ENCODE measurements at places on chromosomes 13 and 19.

DNA sequence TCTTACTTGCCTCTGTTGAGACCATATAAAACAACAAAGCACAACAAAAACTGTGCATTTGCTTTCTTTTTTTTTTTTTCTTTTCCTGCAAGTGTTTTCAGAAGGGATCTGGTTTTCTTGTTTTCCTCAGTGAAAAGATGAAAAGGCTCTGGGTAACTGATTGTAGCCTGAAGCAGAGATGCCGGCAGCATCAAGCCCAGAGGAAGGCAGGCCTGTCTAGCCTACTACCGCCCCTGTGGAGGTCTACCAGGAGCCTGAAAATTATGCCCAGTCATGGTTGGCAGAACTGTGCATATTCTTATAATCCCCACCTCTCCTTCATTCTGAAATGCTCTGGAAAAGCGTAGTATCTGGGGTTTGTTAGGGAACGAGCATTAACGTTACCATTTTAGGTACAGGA lies 32.6 kb upstream of the MEDAG start:
- DNase-seq, result no peak

DNA sequence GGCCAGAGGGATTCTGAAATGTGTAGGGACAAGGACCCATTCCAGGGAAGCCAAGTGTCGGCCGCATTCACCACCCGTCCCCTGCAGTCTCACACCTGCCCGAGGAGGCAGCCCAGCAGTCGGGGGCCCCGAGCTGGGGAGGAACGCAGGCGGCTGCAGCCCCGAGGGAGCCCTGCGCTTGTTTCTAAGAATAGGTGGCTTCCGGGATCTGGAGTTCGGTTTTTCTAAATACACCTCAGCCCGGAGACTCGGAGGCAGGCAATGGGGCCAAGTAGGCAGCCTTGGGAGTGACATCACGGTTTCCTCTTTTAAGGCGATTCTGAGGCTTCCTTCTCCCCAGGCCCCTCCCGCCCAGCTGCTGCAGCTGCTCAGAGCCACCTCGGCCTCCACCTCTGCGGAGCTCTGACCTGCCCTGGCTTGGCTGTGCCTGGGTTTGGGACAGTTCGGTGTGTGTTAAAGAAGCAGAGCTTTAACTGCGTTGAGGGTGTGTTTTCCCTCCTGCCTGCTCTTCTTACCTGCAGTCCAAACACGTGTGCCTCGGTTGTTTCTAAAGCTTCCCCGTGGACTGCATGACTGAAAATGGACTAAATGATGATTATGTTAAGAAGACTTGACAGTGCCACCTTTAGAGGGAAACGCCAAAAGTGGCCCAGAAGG lies 80.5 kb downstream of the COL4A2 start:
- peak; percentile 13 for DNase-seq

GRCh38 chr19:49684251-49684982 lies 5.0 kb upstream of the ADM5 start:
- no peak for DNase-seq

- DNase-seq, result no peak
Measured at GRCh38 chr13:76825430-76825829, 60.8 kb downstream of the KCTD12 start.

DNA sequence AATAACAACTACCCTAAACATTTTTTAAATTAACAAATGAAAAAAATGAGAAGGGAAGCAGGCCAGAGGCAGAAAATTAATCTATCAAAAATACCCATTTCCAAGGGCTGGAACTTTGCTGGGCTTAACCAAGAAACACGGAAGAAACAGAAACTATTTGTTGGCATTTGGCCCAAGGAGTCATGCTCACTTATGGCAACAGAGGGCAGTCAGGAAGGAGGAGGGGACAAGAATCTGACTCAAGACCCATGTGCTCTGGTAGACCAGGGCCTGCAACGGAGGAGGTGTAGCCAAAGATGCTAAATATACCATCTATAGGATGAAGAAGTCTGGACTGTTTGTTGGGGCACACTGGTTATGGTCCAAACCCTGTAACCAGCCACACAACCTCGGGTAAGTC lies 496.7 kb downstream of the COG6 start:
- DNase-seq, result no peak

- DNase-seq, result no peak
Measured at GRCh38 chr13:83880275-83881139, 1.8 kb downstream of the SLITRK1 start.

DNA sequence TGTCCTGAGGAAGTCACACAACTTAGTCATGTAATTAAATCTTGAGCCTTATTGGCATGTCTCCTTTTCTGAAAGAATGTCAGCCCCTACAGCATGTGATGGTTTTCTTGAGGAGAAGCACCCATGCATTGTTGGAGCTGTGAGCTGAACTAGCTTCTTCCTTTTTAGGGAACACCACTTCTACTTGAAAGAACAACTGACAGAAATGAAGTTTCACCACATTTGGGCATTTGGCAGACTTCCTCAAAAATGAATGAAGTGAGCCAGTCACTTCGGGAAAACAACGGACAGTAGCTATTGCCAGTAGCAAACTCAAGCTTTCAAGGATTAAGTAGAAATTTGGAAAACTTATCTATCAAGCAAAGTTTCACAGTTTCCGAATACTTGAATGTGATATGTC lies 1351.3 kb downstream of the EFNB2 start:
- no peak for DNase-seq

DNA sequence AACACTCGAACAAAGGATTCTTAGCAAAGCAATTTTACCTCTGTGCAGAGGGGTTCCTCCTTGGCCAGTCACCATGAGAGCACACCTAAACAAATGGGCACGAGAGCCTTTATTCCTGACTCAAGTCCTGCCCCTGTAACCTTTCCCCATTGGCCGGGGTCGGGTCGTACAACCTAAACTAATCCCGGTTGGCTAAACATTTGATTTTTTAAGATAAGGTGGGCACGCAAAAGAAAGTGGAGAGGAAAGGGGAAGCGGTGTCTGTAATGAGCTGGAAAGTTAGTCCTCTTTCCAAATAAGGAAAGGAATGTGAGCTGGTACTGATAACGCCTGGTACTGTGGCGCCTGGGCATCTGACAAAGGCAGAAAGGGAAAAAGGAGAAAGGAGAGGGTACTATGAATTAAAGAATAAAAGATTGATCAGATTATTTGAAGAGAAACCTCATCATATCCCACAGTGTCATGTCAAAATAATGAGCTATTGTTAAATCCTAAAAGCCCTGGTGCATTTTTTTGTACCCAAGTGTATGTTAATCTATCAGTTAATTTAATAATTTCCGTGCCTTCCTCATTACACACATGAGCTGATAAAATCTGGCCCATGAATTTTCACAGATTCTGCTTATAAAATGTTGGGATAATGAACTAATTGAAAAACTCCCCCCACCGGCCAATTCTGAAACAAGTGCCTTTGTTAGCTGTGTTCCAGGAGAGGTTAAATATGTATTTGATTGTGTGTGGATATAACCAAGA lies 335.7 kb downstream of the RFC3 start:
- no peak for DNase-seq

- peak; percentile 34 for DNase-seq
Measured at GRCh38 chr13:19888799-19889198, 25.4 kb upstream of the ZMYM5 start.

DNA sequence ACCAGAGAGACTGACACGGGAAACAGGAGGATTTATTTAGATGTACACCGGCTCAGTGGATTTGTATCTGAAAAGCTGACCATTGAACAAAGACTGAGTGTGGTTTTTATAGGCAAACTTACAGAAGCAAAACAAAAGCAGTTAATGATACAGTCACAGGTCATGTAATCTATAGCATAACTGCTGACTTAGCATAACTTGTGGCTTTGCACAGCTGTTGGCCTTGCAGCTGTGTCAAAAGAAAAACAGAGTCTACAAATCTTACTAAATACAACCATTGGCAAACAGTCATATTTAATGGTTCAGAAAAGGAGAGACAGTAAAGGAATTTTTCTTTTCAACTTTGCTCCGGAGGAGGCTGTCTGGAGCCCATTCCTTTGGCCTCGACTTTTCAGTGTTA lies 2.3 kb upstream of the ILF3 start:
- DNase-seq, result no peak

GRCh38 chr13:31424130-31424729 lies 224.5 kb downstream of the B3GLCT start:
- DNase-seq, result peak; percentile 47

GRCh38 chr19:32357720-32358119 lies 12.3 kb downstream of the ZNF507 start:
- DNase-seq, result no peak

DNA sequence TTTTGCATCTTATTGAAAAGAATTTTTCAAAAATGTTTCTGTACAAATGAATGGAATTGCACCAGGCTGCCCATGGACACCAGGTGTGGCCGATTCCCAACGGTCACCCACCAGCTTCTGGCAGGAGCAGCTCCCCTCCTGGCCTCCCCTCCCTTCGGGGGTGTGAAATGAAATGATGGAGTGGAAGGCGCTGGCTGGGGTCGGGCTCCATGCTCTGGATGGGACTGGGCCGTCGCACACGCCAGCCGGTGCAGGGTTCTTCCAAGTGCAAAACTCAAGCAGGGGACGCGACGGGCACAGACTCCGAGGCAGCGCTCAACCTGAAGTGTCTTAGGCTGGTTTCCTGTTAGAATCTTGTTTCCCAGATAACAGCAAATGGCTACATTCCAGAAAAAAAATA lies 21.9 kb downstream of the C19orf44 start:
- DNase-seq, result no peak

DNA sequence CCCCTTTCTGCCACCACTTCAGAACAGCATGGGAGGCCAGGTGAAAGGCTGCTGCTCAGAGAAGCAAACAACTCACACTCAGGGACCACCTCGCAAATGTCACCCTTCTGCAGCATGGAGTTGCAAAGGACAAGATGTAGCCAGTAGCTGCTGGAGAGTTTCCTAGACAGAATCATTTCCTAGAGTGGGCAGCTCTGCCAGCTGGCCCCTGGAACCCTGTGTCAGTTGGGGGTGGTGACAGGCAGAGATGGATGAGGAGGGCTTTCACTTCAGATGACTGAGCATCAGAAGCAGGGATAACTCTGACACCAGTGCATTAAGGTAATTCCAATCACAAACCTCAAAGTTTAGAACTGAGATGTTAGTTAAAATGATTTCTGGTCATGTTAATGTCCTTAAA lies 34.4 kb upstream of the EPHX3 start:
- no peak for DNase-seq

DNA sequence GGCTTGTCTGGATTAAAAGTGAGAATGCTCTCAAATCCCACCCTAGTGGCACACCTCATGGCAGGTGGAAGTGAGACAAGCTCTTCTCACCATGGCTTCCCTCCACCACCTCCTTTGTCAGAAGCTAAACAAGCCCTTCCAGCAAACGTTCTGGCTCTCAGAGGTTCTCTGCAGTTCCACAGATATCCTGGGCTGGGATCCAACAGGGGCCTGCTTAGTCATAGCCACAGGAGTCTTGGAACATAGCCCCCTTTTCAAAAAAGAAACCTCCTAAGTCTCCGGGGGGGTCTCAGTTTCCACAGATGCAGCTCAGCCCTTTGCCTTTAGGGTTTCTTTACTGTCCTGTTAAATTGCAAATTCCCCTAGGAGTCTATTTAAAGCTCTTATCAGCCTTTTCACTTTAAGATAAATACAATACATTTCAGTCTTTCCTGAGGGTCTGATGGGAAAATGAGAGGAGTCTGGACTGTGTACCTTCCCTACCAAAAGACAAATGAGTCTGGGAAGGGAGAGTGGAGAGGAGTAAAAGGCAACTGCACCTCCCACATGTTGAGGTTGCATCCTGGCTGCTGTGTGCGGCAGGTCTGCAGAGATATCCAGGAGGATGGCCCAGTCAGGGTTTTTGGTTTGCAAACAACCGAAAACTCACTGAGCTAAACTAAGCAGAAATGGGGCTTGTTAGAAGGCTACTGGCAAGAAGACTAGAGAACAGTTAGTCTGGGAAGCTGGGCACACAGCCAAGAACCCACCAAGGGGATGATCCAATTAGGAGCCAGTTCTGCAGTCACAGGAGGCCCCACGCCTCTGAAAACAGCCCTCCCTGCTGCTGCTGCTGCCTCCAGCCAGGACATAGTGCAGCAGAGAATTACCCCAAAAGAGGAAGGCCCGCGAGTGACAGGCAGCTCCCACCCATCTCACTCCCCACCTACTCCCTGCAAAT lies 41.4 kb upstream of the SERP2 start:
- DNase-seq, result no peak

DNA sequence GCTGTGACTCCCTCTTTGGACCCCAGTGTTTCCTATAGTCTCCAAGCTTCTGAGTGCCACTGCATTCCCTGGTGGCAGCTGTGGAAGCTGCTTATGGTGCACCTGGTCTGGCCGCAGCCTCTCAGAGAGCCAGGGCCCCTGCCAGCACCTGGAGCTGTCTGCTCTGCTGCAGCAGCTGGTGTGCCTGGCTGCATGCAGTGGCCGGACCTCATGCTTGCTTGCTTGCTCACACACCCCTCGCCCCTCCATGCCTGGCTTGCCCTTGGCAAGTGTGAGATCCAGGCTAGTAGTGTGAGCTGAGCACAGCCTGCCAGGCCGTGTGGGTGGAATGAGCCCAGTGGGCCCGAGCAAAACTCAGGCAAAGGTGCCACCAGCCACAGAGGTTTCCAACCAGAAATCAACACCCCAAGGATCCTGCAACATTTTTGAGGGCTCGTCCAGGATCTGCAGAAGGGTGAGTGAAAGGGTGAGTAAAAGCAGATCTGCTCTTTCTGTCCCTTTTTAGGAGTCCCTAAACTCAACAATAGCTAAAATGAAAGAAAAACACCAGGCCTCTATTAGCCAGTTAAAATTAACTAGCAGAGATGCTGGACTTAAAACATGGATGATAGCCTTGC lies 7.6 kb upstream of the MLLT1 start:
- no peak for DNase-seq

- no peak for DNase-seq
Measured at GRCh38 chr19:13149628-13150186, 468 bp downstream of the STX10 start.

DNA sequence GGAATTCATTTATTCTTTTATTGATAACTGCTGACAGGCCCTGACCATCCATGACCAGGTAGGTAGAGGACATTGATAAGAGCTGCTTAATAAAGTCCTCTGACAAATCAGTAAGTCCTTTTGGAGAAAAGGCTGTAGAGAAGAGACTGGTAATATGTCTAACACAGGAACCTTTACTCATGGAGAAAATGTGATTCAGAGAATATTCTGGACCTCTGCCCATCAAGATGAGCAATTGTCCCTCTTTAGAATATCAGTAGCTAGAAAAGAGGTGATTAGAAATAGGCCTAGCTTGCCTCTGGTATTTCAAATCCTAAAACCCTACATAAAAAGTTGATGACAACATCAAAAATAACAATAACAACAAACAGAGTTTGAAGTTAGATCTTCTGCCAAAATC lies 642.3 kb downstream of the TBC1D4 start:
- DNase-seq, result no peak

DNA sequence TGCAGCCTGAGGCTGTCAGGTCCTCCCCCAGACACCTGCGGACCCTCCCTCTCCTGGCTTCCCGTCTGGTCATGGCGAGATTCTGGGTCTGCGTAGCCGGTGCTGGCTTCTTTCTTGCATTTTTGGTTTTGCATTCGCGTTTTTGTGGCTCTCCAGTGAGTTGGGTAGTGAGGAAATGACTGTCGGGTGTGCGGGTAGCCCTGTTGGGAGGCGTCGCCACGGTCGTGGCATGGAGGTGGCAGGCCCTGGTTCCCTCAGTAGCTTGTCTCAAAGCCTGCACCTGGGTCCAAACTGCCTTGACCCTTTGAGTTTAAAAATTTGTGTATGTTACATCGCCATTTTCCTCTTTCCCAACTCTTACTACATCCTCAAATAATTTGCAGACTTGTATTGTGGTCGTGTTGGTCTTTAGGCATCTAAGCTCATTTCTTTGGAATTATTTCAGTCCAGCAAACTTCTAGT lies 344 bp downstream of the NHLRC3 start:
- DNase-seq, result no peak

- DNase-seq, result no peak
Measured at GRCh38 chr13:110158226-110158625, 148.7 kb downstream of the COL4A1 start.

Measured in CD4-positive, alpha-beta T cell treated with Interleukin-4 for 1 hour (primary cell).